ENCODE measurements at places on chromosomes 1 and 21. TPM values are rescaled to one million over a fixed set of nuclear protein-coding genes. Genes with fewer than 3 reads are reported as not detected.

S100A7A gene
- polyA plus RNA-seq: not detected

DNA sequence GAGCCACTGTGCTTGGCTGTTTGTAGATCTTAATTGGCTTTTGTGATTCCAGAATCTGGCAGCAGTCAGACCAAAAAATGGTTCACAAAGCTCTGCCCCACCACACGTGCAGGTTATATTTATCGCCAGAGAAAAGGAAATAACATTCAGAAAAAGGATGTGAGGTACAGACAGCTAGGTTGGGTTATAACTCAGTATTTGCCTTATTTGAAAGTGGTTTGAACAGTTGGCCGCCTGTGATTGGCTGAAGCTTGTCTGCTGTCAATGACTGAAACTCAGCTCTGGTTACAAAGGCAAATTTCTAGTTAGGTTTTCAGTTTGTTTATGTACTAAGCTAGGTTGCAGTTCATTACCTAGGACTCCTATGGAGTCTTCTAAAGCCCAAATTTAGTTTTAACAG lies 9.6 kb downstream of the SH3BGR start:
- no peak for DNase-seq

LGR6 gene
- polyA plus RNA-seq: 0.93 TPM

DNA sequence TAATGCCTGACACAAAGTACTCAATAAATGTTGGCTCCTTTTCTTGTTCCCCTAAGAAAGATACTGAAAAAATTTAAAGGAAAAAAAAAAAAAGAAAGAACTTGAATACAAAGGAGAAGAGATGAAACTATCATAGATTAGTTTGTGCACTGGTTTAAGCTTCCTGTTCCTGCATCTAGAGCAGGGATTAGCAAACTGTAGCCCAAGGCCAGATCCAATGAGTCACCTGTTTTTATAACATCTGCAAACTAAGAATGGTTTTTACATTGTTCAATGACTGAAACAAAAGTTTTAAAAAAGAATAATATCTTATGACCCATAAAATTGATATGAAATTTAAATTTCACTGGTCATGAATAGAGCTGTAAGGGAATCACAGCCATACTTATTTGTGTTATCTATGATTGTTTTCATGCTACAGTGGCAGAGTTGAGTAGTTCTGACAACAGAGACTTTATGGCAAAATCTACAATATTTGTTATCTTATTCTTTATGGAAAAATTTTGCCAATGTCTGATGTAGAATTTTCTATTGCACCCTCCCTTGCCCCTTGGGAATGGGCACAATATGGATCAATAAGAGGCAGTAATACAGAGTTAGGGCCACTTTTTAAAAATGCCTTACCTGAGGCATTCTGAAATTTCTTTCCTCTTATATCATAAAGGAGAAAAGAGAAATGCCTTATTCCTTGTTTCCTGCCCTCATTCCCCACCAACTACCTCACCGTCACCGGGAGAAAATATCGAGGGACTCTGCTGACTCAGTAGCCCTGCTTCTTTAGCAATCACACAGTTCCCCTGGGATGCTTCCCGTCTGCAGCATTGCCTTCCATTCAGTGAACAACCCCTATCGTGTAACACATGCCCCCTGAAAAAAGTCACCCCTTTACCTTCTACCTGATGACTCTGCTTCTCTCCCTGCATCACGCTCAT lies 50.6 kb downstream of the WDR64 start:
- no peak for DNase-seq

DNA sequence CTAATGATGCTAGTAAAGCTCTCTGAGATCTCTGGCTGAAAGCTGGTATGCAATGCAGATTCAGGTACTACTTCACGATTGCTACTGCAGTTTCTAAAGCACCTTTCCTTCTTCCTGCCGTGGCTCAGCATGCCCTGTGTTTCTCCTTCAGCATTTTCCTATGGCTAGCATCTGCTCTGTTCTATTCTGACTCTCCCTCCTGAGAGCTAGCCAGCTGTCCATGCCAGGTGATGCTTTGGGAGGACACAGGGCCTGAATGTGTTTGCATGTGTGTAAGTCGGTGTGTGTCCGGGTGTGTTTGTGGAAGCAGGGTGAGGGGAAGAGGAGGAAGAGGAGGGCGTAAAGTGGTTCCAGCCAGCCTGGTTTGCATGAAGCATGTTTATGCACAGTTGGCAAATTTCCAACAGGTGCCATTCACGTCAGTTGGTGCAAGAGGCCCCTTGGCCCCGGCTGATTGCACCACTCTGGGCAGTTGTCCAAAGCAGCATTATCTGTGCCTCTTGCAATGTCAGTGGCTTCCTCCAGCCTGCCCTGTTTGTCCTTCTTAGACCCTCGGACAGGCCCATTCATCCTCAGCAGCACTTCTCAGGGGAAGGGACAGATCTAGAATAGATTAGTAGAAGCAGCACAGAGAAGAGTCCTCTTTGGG lies 433.3 kb downstream of the DISC1 start:
- no peak for DNase-seq

DNA sequence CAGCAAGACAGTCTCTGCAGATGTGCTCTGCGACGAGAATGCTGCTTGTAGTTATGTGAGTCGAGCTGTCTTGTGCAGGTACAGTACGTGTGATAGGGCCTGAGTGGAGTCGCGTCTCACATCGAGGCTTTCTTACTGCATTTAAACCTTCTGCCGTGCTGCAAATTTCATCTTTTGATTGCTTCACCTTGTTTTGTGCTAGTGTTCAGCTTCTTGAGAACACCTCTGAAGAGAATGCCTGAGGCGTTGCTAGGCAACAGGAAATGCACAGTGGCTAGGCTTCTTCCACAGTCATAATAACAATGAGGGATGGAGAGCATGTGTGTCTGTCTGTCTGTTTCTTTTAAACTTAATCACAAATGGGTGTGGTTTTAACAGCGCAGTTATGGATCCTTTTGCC lies 52.9 kb downstream of the MRPS6 start:
- no peak for DNase-seq

GRCh38 chr21:16578912-16579311 lies 849.1 kb downstream of the USP25 start:
- DNase-seq: no peak

ITSN1 gene
- 54.8 TPM for polyA plus RNA-seq

- no peak for DNase-seq
Observed at GRCh38 chr1:107940701-107941100, 24.3 kb downstream of the VAV3 start.

DNA sequence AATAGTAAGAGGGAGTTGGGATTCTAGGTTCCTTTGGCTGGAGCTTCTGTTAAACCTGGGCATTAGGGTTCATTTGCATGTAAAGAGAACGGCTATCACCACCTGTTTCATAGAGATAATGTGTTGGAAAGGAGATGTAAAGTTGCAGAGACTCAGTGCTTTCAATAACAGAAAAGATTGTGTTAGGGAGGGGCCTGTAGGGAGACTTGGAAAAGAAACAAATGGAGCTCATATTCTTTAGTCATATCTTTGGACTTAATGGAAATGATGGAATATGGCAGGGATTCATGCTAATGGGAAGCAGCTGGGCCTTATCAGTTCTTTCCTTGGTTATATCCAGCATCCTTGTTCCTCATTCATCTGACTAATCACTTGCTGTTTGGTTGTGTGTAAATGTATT lies 144.9 kb downstream of the CD247 start:
- no peak for DNase-seq

- no peak for DNase-seq
Observed at GRCh38 chr1:110916669-110917306, 43.8 kb downstream of the CD53 start.

ITLN1 gene
- polyA plus RNA-seq: 1.4 TPM

GRCh38 chr1:190578526-190578925 lies 100.9 kb upstream of the BRINP3 start:
- DNase-seq: no peak

GRCh38 chr21:45405271-45405818 lies 380 bp downstream of the COL18A1 start:
- no peak for DNase-seq

DNA sequence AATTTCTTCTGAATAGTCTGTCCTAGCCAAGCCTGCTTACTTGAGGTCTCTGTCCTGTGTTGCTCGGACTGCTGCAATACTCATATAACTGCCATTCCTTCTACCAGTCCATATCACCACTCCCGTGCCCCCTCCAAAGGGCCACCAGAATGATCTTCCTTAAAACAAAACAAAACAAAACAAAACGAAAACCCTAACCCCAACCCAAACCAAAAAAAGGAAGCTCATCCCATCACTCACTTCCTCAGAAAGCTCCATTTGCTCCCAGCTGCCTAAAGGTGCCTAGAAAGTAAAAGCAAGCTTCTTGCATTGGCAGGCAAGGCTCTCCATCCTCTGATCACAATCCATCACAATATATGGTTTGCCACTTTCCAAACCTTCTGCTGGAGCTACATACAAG lies 20.3 kb downstream of the USP24 start:
- DNase-seq: no peak

CA6 gene
- polyA plus RNA-seq: 0.16 TPM

- DNase-seq: no peak
Observed at GRCh38 chr1:9207086-9207485, 27.5 kb upstream of the H6PD start.

GRCh38 chr21:35908311-35909078 lies 151.8 kb downstream of the SETD4 start:
- no peak for DNase-seq

DNA sequence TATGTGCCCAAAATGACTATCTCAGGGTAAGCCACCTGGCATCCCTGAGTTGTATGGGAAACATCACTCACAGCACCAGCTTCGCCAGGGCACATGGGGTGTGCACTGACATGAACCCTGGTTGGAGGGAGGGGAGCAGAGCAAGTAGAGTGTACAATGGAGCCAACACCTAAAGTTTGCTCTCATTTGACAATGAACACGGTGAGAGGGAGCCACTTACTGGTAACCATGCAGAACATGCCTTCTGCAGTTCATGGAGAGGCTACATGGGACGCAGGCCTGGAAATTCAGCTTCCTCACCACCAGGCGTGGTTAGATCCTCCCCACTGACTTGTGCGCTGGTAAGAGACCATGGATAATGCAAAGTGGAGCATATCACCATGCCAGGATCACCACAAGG lies 10.0 kb upstream of the CPLANE2 start:
- no peak for DNase-seq

- no peak for DNase-seq
Observed at GRCh38 chr1:229097356-229097755, 173.6 kb upstream of the RAB4A start.

DNA sequence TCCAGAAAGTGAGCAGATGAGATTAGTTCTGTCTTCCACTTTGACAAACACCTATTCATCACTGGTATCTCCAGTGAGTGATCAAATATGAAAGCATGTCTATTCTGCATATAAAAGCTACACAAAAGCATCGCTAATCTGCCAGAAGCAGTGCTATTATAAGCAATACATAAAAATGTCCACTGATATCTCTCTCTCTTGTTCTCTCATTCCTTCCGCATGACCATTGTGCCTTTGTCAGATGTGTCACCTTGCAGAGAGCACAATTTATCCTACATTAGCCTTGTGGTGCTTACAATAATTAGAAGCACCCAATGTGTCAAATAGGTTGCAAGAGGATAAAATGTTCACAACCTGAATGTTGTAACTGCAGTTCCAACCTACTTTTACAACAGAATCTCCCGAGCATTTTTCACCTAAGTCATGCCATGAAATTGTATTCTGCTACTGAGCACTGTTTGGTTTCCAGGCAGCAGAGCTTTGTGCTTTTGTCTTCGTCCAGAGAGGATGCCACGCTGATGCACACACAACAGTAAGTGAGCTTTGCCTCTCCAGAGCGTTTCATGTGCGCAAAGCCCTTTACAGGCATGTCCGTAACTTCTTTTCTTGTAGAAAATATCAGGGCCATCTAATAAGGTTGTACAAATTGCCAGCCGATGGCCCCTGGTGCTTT lies 198.7 kb upstream of the PLD5 start:
- no peak for DNase-seq

DNA sequence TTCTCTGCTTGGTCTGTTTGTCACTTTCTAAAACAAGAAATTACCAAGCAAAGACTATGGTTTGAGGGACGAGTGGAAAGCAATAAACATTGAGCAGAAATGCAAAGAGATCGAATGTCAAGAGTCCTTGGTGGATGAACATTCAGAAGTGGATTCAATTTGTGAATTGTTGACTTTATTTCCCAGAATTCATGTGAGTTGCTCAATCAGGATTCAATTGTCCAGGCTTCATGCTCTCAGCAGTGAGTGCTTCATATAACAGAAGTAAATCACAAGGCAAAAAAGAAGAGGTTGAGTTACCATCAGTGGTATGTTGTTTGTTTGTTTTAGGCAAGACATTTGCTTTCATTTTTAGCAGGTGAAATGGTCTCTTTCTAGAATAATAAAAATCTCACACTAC lies 31.9 kb downstream of the NGF start:
- no peak for DNase-seq

GRCh38 chr21:25246546-25246945 lies 360.7 kb downstream of the MRPL39 start:
- DNase-seq: no peak

DNA sequence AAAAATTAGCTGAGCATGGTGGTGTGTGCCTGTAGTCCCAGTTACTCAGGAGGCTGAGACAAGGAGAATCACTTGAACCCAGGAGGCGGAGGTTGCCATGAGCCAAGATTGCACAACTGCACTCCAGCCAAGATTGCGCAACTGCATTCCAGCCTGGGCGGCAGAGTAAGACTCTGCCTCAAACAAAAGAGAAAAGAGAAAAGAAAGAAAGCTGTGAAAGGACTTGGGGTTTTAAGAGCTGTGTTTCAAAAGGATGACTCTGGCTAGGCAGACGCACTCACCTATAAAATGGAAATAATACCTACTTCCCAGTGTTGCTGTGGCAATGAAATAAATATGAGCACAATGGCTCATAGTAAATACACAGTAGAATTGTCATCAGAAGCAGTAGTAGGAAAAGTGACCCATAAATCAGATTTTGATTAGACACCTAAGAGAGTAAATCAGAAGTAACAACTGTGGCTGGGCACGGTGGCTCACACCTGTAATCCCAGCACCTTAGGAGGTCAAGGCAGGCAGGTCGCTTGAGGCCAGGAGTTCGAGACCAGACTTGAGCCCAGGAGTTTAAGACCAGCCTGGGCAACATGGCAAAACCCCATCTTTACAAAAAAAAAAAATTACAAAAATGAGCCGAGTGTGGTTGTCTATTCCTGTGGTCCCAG lies 45.9 kb upstream of the PUM1 start:
- no peak for DNase-seq

GRCh38 chr1:159707472-159708260 lies 6.7 kb downstream of the CRP start:
- no peak for DNase-seq

B3GALT2 gene
- 16.7 TPM for polyA plus RNA-seq

CD1B gene
- polyA plus RNA-seq: not detected

DNA sequence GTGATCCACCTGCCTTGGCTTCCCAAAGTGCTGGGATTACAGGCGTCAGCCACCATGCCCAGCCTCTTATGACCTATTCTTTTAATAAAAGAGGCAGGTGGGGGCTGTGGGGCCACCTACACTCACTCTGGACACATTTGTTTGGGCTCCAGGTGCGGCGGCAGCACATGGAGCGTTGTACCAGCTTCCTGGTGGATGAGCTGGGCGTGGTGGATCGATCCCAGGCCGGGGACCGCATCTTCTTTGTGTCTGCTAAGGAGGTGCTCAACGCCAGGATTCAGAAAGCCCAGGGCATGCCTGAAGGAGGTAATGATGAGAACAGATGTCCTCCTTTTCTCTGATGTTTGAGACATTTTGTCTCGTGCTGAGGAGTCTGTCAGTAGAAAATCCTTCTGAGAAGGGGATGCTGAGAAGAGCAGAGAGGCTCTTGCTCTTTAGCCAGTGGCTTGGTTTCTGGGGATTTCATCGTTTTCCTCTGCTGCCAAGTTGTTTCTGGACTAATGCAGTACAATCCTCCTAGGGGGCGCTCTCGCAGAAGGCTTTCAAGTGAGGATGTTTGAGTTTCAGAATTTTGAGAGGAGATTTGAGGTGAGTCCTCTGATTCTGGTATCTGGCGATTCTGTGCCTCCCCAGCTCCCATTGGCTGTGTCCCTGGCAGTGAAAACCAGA lies 17.9 kb upstream of the MIIP start:
- DNase-seq: no peak
